Activated T-cell treated with anti-CD3 and anti-CD28 coated beads, Interleukin-2, amount 50 U/mL, for 72 hours (primary cell): ENCODE measurements at places on chromosomes 16 and 17. TPM values are rescaled to one million over a fixed set of nuclear protein-coding genes. Genes with fewer than 3 reads are reported as not detected.

GPR179 gene
- 0.60 TPM for total RNA-seq

VEZF1 gene
- 44.6 TPM for total RNA-seq

GDPD1 gene
- total RNA-seq = 3.0 TPM

TIMP2 gene
- total RNA-seq = 2.6 TPM

CLEC3A gene
- not detected for total RNA-seq

HEATR9 gene
- total RNA-seq = 0.46 TPM

NPW gene
- 1.9 TPM for total RNA-seq

IGFBP4 gene
- total RNA-seq = 58.4 TPM
